ENCODE measurements at places on chromosomes 3 and 15. TPM values are rescaled to one million over a fixed set of nuclear protein-coding genes. Genes with fewer than 3 reads are reported as not detected.

TRPM1 gene
- not detected for total RNA-seq

PLSCR4 gene
- not detected for total RNA-seq

SRPRB gene
- total RNA-seq: 92.1 TPM

RPSA gene
- total RNA-seq: 2,053 TPM

IGSF11 gene
- not detected for total RNA-seq

KCNH8 gene
- total RNA-seq: not detected

ABTB1 gene
- 11.7 TPM for total RNA-seq

Measured in activated T-helper 2 cell treated with anti-CD3 and anti-CD28 coated beads, Interferon-gamma antibody, Interleukin-2, Interleukin-4, amounts not matched to agents 10 μg/mL and 5 μg/mL and 100 μg/mL, durations not matched to agents 14 hours and 24 hours and 36 hours (primary cell).